ENCODE measurements at places on chromosomes 2 and 18.

GRCh38 chr2:128280901-128281321, 37.8 kb downstream of the HS6ST1 start:
- no peak for DNase-seq

- DNase-seq, result no peak
These were observed 90.1 kb upstream of the TGFA start for GRCh38 chr2:70643715-70644114.

GRCh38 chr2:51511002-51511401, 479.1 kb upstream of the NRXN1 start:
- no peak for DNase-seq

DNA sequence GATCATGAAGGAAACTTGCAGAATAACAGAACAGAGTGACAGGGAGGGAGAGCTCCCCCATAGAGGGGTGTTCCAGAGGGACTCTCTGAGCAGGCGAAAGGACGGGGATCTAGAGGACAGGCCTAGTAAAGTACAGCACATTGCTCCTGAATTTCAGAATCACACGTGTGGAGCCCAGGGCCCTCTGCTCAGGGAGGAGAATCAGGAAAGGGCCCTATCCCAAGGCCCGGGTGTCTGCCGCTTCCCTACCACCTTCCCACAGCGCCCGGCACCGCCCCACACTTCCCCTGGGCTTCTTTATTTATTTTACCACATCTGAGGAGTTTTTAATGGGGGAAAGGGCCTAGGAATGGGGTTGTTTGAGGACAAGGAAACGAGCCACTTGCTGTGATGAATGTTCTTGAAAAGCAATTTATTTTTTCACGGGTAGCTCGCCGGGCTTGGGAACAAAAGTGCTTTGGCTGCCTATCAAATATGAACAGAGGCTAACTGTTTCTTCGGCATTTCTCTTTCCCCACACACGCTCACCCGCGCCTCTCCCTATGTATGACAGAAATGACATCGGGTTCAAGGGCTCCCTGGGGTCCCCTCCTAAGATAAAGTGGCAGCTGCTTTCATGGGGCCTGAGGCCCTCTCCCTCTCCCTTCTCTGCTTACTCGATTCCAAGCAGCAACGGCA, 79.3 kb upstream of the GLI2 start:
- no peak for DNase-seq

DNA sequence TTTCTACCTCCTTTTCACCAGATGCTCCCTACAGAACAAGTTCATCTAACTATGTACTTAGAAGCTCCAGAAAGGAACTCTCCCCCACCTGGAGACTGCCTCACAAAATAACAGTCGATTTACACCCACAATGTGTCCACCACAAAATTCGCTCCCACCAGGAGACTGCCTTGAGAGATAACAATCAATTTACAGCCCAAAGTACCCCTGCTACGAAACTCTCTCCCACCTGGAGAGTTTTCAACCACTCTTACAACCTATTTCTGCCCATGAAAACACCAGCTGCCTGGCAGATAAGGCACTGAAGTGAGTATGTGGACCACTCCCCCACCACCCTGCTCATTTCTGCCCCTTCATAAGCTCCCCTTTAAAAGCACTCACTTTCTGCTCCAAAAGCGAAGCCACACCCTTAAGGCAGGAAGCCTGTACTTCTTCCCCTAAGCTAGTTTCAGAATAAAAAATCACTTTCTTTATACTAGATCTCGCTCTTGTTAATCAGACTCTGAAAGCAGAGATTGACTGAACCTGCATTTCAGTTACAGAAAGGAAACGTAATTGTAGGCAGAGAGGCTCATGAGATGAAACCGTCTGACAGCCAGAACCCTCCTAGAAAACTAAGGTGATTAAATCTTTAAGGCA, 94.4 kb upstream of the RBBP8 start:
- no peak for DNase-seq

- DNase-seq, result no peak
These were observed 793.0 kb upstream of the ACVR2A start for GRCh38 chr2:147051814-147052213.

- DNase-seq, result no peak
These were observed 18.9 kb downstream of the MBD5 start for GRCh38 chr2:148039783-148040182.
